Effector CD4-positive, alpha-beta T cell (primary cell): ENCODE measurements at places on chromosomes 3 and 15.

DNA sequence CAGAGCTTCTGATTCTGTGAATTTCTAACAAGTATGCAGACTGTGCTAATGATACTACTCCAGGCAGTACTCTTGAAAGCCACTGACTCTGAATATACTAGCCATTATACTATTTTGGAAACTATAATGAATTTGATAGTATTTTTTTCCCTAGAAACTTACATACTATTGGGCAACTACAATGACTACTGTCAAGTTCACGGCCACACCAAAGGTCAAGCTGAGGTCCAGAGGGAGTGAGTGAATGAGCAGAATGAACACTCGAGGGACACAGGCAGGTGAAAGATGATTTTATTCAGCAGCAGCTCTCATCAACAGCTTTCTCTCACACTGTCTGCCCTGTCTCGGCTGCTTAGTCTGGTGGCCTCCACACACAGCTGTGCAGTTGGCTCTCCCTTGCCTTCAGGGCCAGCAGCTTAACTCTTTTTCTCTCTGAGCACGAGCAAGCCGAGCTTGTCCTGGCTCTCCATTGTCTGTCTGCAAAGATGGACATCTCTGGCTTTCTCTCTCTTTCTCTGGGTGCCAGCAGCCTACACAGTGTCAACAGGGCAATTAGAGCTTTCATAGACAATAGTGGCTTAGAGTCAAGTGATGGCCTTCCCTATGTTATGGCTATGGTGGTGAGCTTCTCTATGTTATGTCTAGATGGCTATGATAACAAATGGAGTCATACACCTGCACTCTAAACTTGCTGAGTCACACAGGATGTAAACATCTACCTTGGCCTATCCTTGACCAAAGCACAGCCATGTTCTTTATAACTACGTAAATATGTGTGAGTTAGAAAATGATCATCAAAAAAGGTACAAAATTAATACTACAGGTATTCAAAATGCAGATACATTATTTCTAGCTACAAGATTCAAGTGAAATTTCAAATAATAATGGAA, 362.4 kb downstream of the CGGBP1 start:
- DNase-seq, result no peak

DNA sequence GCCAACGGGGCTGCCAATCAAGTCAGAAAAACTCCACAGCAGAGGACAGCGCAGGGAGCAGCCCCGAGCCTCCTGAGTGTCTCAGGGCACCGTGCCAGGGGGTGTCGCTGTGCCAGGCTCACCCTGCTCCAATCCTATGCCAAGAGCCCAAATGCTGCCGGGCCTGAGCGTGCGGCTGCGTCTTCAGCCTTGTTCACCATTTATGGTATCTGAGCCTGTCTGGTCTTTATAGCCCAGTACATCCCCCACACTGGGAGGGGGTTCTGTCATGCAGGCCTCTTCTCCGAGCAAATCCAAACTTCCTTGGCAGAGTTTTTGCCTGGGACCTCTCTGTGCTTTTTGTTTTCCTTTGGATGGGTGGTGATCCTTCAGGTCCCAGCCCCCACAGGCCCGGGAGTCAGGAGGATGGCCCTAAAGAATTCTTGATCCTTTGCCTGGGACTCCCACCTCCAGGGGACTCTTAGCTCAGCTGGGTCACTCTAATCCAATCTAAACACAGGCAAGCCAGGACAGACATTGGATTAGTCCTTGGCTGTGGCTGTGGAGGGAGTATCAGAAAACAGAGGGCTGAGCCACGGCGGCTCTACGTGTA, 135.1 kb upstream of the HACD2 start:
- DNase-seq, result no peak

DNA sequence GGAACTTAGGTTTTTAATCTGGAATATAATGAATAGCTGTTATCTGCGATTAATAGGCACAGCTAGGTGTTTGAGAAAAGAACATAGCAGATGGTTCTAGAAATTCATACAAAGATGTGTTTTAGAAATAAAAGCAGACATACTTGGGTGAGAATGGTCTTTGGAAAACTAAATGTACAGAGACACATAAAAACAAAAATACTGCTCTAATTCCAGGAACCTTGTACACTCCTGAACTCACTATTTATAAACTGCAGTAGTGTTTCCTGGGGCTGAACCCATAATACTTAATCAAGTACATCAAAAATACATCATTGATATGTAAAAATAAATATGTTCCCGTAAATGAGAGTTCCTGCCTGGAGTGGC, 105.5 kb downstream of the OXNAD1 start:
- no peak for DNase-seq

- no peak for DNase-seq
Observed at GRCh38 chr15:78244893-78245292, 10.5 kb upstream of the ACSBG1 start.

DNA sequence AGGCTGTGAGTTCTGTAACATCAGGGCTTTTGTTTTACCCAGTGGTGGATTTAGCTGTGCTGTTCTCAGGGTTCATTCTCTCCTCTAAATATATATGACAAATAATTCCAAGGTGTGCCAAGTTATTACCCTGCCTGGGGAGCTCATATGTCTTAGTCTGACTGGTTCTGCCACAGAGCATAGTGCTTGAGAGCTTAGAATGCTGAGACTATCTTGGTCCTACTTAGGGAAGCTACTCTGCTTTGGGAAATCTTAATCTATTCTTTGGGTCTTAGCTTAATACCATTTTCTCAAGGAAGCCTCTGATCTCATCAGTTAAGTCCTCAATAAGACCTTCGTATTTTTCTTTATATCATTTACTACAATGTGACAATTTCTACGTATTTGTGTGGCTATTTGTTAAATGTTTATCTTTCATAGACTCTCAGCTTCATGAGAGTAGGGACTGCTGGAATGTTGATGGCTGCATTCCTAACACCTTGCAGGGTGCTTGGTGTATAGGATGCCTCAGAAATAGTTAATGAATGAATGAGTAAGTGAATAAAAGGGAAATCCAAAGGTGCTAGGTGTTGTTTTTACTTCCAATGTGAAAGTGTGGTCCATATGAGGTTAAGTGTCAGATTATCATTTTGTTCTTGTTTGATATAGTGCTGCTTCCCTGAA, 1.8 kb downstream of the OTOL1 start:
- no peak for DNase-seq

DNA sequence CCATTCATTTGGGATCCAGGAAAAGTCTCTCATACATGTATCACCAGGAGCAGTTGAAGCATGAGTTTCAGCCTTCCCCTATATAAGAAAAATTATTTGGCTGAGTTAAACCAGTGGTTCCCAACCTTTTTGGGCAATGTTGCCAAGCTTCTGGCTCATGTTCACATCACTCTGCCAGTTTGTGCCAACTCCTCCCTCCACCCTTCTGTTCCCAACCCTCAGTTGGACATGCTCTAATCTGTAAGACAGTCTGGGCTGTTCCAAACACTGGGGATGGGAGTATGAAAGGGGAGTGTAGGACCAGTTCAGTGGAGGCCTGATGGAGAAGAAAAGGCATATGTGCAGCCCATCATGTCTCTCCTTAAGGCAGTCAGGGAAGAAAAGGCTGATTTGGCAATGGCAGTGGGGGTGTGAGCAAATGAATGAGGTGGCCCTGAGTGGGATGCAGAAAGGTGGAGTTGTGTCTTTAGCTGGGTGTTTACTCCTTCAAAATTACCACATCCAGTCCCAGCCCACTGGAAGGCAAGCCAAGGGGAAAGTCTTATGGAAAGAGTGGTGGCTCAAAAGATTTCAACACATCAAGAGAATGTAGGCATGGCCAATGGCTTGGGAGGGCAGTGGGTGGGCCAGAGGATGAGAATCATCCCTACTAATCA, 32.0 kb upstream of the PRICKLE2 start:
- no peak for DNase-seq

- DNase-seq, result no peak
Observed at GRCh38 chr3:69770976-69771634, 31.8 kb downstream of the MITF start.

DNA sequence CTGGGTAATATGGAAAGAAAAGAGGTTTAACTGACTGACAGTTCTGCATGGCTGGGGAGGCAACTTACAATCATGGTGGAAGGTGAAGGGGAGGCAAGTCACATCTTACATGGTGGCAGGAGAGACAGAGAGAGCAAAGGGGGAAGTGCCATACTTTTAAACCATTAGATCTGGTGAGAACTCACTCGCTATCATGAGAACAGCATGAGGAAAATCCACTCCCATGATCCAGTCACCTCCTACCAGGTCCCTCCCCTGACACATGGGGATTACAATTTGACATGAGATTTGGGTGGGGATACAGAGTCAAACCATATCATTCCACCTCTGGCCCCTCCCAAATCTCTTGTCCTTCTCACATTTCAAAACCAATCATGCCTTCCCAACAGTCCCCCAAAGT, 16.0 kb upstream of the ACOX2 start:
- no peak for DNase-seq

DNA sequence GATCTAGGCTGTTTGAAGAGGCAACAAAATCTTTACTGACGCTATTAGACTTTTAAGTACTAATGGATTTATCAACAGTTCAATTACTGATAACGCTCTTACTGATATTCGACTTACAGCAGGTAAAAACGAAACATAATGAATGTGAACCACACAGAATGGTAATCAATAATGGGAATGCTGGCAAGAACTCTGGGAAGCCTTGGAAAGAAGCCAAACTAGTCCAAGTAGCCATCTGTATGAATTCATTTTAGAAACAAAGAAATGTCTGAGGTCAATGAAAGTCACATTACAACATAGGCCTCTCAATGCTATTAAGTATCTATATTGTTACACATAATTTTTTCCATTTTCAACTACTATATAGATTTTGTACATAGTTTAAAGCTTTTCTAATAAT, 130.0 kb downstream of the DMXL2 start:
- DNase-seq, result no peak

DNA sequence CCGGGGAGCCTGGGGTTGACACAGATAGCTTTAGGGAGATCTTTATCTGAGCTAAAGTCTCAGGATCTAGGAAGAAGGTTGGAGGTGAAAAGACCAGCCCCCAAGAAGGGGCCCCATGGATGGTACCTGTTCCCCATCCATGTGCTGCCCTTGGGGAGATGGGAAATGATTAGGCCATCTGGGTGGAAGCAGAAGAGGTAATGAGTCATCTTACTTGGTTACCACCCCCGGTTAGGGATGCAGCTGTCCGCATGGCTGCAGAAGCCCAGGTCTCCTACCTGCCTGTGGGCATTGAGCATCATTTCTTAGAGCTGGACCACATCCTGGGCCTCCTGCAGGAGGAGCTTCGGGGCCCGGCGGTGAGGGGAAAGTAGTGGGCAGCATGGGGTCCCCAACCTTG, 3.1 kb upstream of the CPLX3 start:
- DNase-seq, result no peak
